ENCODE measurements at places on chromosomes 7 and 10.

GRCh38 chr7:4052130-4052529 lies 630.0 kb upstream of the FOXK1 start:
- DNase-seq = no peak

GRCh38 chr10:131310551-131311401 lies 745 bp downstream of the TCERG1L start:
- no peak for DNase-seq

GRCh38 chr10:77944519-77944918 lies 18.0 kb upstream of the DLG5 start:
- no peak for DNase-seq

GRCh38 chr10:13168781-13169180 lies 7.4 kb downstream of the MCM10 start:
- no peak for DNase-seq

Data from COLO829 (cell line).